ENCODE measurements at places on chromosomes 6 and 20.

GRCh38 chr20:18983796-18984195 lies 170.2 kb downstream of the SCP2D1 start:
- no peak for DNase-seq

- no peak for DNase-seq
Observed at GRCh38 chr20:47164140-47164539, 192.4 kb downstream of the ZMYND8 start.

DNA sequence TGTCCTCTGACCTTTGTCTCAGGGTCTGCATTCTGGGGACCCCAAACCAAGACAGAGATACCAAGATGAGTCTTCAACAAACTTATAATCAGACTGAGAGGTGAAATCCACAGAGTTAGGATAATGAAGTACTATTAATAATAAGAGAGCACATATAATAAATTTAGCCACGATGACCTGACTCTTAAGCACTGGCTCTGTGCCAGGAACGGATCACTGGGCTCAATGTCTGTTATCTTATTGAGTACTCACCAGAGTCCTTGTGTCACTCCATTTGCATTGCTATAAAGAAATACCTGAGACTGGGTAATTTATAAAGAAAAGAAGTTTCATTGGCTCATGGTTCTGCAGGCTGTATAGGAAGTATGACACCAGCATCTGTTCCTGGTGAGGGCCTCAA lies 18.9 kb upstream of the ITPR3 start:
- DNase-seq = no peak

GRCh38 chr6:151380848-151381205 lies 10.5 kb downstream of the ZBTB2 start:
- DNase-seq = no peak

DNA sequence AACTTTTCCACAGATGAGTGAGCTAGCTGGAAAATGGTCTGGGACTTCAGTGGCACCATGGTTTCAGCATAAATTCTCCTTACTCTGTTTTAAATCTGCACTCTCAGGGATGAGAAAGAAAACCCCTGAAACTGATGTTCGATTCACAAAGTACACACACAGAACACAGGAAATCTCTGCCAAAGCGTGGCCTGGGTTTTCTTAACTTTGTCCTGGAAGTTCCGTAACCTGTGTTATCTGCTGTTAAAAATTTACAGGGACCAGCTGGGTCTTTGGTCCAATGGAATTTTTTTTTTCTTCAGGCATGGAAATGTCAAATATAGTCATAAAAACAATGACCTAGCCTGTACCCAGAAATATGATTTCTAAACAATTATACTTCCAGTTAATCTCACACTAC lies 7.3 kb downstream of the SCML4 start:
- DNase-seq = no peak

GRCh38 chr6:73006146-73006545 lies 219.2 kb downstream of the KHDC1L start:
- no peak for DNase-seq

GRCh38 chr6:87139236-87139635 lies 16.1 kb upstream of the ZNF292 start:
- DNase-seq = no peak

DNA sequence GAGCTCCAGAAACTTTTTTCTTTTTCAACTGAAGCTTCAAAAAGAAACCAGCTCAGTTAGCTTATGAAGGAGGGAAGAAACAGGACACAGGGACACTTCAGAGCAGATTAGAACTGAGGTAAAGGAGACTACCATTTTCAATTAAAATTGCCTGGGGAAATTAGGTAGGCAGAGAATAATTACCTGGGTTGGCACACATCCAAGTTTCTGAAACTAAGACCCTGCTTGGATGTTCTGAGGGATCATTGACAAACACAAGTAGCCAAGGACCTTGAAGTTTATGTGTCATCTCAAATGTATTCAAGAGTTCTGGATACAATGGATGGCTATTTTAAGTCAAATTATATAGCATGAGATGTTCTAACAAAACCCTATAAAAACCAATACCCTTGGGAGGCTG lies 137.6 kb downstream of the PLCB4 start:
- no peak for DNase-seq

DNA sequence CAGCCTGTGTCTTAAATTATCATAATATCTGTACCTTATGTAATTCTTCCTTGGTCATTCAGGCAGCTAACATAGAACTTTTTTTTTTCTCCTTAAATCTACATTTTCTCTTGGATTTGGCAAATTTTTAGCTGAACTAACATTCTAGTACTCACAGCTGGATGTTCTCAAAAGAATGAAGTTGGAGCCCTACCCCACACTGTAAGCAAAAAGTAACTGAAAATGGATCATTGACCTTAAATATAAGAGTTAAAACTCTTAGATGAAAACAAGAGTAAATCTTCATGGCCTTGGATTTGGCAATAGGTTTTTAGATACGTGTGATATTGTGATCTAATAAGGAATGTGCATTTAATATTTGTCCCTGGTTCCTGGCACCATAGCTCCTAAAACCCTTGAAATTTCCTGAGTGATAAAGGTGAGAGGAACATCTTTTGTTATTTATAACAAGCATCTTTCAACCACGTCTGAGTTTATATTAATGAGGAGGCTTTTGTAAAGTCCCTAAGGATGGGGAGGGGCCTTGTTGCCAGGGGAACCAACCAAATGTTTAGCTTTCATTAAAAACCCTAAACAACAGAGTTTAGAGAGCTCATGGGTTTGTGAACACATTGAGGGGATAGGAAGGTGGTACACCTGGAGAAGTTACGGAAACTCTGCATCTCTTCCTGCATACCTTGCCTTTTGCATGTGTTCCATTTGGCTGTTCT lies 106.1 kb upstream of the ADGRF4 start:
- DNase-seq = no peak

- DNase-seq = no peak
Observed at GRCh38 chr6:14464055-14464454, 346.5 kb downstream of the CD83 start.

GRCh38 chr20:20020908-20021307 lies 3.7 kb downstream of the NAA20 start:
- no peak for DNase-seq

GRCh38 chr6:92538275-92538674 lies 881.1 kb downstream of the EPHA7 start:
- DNase-seq = no peak

DNA sequence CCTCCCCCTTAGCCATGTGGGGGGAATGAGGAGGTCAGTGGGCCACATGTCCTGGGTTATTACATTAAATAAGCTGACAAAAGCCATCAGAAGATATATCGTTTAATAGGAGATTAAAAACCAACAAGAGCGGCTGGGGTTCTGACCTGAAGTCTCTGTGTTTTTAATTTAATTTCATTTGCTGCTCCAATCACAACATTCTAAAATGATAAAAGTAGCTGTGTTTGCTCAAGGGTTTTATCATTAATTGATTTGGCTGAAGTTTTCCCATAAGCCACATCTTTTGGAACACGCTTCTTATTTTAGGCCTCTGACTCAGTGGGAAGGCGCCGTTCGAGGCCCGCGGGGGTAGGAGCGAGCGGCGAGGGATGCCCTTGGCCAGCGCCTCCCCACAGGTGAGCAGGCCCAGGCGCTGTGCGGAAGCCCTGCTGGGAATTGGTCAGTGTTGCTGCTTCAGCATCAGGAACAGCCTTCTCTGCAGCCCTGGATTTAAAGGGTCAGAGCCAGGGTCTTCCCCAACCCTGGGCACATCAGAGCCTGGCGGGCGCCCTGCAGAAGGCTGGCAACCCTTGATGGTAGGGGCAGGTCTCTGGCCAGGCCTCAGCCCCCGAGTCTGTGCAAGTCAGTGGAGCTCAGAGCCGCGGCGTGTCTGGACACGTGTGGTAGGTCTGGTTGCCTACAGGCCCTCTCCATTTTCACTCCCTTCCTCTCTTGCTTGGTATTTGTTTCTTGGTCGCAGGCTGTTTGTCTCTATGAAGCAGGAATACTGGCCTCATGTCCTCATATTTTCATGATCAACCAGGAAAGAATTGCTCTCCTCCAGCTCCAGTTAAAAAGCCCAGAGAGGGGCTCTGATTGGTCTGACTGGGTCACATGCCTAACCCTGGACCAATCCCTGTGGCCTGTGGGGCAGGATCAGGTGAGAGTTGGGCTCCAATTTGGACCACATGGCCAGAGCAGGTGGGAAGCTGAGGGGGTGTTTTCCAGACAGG lies 30.9 kb upstream of the MLN start:
- DNase-seq = no peak

- DNase-seq = no peak
Observed at GRCh38 chr6:131923356-131923755, 27.8 kb downstream of the CCN2 start.

DNA sequence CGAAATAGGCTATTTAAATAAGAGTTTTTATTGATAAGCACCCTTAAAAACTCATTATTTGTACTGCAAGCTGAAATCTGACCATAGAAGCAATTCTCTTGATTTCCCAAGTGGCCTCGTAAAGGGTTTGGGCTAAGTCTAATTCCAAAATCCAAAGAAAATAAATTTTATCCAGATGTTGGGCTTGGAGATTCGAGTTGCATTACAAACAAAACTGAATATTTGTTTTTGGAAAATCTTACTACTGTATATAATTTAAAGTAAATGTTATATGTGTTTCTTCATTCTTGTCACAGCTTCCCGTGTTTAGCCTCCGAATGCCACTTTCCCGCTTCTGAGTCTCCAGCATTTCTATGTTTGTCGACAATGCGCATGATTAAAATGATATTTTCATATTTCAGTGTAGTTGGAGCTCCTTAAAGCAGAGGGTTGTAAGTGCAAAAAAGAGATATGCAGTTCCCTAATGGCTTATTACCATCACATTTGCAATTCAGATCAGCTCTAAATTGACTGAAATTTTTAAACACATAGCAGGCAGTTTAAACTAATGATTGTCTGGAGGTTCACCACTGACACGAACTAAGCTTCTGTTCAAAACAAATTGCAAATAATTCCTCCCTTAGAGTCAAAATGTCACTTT lies 47.0 kb downstream of the PRL start:
- DNase-seq = no peak

DNA sequence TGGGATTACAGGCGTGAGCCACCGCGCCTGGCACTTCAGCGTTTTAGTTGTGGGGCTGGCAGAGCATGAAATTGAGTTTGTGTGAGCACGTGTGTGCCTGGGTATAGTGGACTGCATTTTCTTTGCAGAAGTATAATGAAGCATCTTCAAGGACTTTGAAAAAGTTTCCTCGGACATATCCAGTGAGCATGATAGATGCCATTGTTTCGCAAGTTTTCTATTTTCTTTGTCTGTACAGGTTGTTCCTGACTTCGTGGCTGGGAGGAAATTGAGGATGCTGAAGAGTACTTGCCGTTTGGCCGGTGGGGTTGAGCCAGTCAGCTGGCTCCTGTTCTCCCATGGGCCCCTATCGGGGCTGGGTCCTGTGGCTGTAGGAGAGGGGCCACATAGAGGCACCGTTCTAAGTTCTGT lies 55.9 kb downstream of the RREB1 start:
- DNase-seq = no peak

GRCh38 chr6:169738976-169739529 lies 12.3 kb downstream of the DYNLT2 start:
- no peak for DNase-seq

- no peak for DNase-seq
Observed at GRCh38 chr20:62275219-62275618, 27.6 kb upstream of the ADRM1 start.

- DNase-seq = no peak
Observed at GRCh38 chr6:133699741-133700385, 189.1 kb upstream of the TCF21 start.

All from D721Med (cell line).